ENCODE measurements at places on chromosomes 2 and 18. TPM values are rescaled to one million over a fixed set of nuclear protein-coding genes. Genes with fewer than 3 reads are reported as not detected.

- no peak for DNase-seq
These were observed 441.3 kb downstream of the RND3 start for GRCh38 chr2:150046211-150046610.

GRCh38 chr2:228426502-228427216, 245.2 kb upstream of the SPHKAP start:
- DNase-seq, result no peak

- peak; percentile 83 for DNase-seq
These were observed 68.0 kb downstream of the ZFP36L2 start for GRCh38 chr2:43158259-43158880.

DNA sequence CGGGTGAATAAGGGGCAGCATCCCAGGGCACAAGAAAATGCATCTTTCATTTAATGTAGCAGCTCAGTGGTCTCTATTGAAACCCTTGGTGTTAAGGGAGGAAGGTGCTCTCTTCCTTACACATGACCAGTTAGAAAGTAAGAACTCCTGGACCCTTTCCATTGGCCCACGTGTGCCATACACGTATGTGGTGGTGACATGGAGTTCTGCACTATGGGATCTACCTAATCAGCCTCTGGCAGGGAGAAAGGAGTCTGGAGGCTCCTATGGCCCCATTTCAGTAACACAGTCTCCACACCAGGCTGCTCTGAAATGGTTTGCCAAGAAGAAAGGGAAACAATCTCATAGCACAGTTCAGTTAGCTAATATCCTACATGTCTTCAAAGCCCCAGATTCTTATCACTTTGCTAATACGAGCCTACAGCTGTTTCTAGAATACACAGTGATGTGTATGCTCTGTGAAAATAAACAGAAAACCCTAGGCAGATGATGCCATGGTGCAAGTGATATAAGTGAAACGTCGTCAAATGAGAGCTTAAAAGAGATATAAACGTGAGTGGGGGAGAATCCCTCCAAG, 7.0 kb downstream of the EFEMP1 start:
- DNase-seq, result no peak

GRCh38 chr2:69453475-69454129, 16.4 kb upstream of the NFU1 start:
- DNase-seq, result no peak

- no peak for DNase-seq
These were observed 36.9 kb upstream of the KLF11 start for GRCh38 chr2:10006236-10007161.

DNA sequence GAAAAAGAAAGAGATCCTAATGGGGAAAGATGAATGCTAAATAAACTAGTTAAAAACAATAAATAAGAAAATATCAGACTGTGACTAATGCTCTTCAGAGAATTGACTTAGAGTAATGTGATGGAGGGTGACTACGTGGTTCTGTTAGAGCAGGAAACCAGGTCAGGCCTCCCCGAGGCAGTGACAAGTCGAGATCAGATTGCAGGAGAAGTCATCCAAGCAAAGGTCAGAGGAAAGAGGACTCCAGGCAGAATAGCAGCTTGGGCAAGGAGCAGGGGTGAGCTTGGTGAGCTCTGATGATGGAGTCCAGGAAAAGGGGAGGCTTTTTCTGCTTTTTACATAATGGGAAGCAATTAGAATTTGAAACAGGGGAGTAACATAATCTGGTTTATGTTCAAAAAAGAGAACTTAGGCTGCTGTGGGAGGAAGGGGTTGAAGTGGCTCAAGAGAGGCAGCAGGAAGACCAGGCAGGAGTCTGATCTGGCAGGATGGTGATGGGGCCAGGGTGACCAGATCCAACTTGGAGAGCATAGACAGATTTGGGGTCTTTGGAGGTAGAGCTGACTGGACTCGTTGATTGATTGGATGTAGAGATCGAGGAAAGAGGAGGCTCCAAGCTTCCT, 27.3 kb upstream of the ITGB6 start:
- peak; percentile 86 for DNase-seq

- no peak for DNase-seq
These were observed 666.1 kb downstream of the SATB2 start for GRCh38 chr2:198791623-198792022.

DNA sequence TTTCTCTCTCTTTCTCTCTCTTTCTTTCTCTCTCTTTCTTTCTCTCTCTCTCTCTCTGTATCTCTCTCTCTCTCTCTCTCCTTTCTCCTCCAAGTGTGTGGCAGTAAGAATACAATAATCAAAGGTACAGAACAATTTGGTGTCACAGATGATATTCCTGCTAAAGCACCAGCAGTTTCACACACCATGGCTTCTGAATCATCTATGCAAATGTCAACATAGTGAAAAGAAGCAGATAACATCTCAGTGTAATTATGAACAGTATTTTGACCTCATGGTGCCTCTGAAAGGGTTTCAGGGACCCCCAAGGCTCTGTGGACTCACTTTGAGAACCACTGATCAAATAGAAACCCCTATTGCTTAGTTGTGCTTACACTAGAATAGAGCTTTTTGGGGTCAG, 38.5 kb upstream of the CSRNP3 start:
- no peak for DNase-seq

DNA sequence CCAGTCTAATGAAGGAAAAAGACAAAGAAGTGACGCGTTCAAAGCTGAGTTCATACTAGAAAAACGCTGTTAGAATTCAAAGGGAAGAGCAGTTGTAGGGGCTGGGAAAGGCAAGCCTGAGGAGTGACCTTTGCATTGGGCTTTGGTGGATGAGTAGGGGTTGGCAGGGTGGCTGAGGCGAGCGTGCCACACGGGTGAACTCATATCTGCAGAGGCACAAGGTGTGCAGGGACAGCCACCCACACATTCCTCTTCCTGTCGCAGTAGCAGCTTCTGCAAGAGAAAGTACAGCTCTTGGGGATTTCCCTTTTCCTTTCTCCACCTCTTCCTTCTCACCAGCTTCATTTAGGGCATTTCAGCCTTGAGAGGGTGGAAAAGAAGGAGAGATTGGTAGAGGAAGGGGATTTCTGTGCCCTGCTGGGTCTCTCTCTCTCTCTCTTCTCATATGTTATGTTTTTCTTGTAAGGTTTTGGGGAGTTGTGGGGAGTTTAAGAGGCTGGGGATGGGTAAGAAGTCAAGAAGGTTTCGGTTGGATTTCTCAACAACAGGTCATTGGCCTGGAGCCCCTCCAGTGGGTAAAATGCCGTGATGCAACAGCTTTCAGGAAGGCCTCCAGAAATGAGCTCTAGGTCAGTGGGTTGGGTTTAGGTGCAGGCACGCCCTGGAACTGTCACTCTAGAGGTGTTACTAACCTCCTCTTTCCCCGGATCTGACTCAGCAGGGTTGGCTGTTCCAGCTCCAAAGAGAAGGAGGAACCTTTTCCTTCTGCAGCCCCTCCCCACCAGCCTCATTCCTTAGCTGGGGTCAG, 40.1 kb downstream of the ODC1 start:
- peak; percentile 96 for DNase-seq

- DNase-seq, result no peak
These were observed 14.7 kb downstream of the NRP2 start for GRCh38 chr2:205696927-205697441.

- no peak for DNase-seq
These were observed 59.8 kb downstream of the SPRED2 start for GRCh38 chr2:65372619-65373018.

GRCh38 chr2:99811544-99811943, 321.7 kb upstream of the REV1 start:
- peak; percentile 76 for DNase-seq

DNA sequence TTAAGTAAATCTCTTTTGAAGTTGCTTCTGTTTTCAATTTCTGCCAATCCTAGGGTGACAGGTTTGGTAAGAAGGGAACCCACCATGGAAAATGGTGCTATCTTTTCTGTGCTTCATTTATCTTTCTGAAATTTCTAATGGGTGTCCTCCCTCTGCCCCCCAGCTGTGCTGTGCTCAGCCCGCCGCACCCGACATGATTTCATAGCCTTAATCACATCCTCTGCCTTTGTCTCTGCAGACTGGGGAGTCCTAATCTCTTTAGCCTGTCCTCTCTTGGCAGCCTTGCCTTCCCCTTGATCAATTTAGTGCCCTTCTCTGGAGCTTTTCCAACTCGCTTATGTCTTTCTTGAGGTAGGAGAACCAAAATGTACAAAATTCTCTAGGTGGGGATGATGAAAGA, 49.3 kb downstream of the DNMT3A start:
- no peak for DNase-seq

- DNase-seq, result peak; percentile 69
These were observed at the start of gene TCF7L1 for GRCh38 chr2:85132834-85133637. Gene TCF7L1, plus strand, starts transcription at chr2:85133392. Its CDS starts 293 bp downstream, at chr2:85133685.

DNA sequence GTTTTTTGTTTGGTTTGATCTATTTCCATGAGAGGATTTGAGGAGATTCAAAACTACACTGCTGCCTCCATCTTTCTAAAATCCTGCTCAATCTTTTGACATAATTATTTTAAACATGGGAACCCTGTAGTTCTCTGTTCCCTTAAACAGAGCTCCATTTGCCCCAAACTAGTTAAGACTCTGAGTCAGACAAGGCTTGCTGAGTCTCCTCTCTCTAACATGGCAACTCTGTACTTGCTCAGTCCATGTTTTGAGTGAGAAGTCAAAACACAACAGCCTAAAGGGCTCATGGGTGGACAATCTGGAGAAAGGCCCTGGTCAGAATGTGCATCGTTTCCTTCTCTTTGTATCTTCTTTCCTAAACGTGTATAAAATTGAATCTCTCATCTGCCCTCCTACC, 7.1 kb upstream of the STAMBP start:
- no peak for DNase-seq

DNA sequence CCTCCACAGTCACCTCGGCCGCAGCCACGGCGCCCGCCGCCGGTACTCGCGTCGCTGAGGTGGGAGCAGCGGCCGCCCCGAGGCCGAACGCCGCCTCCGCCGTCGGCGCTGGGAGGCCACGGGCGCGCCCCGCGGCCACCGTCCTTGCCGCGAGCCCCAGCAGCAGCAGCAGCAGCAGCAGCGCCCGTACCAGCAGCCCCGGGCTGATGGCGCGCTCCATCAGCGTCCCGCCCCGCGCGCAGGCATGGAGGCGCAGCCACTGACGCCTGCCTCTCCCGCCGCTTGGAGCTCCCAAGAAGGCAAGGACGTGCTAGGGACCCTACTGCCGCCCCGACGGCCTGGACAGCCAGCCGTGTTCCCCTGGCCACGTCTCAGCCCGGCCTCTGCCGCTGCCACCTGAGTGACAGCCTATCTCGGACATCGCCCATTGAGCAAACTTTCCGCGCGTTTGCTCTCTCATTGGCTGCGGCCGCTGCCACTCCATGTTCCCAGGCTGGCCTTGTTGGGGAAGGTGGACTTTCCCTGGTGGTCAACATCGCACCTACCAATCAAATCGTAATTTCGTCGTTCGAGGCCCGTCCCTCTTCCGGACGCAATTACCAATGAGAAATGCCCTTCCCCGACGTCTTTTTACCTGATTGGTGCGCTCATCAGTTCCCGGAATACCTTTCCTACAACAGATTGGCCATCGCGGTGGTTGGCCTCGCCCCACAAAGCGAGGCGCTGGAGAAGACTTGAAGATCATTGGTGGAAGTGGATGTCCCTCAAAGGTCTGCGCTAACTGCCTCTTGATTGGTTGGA, at the start of gene EIF2AK3:
TSS of gene EIF2AK3 (minus strand) at position 410 of the 801 bp plus-strand sequence. CDS start at position 220, 190 bp downstream.
- peak; percentile 100 for DNase-seq

- peak; percentile 100 for DNase-seq
These were observed 552 bp upstream of the MXD1 start for GRCh38 chr2:69914164-69914949.

DNA sequence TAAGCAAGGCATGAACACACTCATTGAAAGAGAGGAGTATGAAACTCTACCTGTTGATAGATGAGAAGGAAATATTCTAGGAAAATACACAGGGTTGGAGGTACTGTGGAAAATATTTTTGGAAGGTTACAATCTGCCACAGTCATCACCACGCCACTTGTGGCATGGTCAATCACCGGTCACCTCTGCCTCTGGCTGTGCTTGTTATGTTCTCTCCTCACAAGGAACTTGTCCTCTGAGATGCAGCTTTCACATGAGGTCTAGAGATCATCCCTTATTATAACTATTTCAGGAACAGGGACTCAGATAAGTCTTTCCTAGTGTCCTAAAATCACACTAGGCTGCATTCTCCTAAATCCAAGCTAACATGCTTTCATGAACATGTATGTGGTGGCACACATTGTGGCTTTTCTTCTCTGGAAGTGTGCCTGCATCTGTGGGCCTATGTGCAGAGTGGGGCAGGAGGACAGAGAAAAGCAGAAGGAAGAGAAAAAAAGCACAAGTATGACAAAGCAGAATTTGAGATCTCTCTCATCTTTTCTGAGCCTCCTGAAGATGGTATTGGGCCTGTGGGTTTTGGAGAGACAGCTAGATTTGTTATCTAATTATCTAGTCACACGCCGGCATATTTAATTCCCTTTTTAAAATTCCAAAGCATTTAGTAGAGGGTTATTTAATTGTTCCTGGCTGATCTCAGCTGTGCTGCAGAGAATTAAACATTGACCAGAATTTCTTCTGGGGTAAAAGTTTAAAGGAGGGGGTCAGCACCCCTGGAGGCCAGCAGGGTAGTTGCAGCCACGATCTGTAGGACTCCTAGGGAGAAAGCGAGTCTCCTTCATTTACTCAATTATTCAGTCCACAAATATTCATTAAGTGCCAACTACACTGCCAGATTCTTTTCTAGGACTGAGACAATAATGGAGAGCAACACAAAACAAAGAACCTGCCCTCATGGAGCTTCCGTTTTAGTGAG, 294.6 kb downstream of the RDH14 start:
- no peak for DNase-seq

- no peak for DNase-seq
These were observed 3.0 kb downstream of the ASPRV1 start for GRCh38 chr2:69958480-69958879.

CD302 gene
- total RNA-seq, result 2.6 TPM

KHK gene
- 5.9 TPM for total RNA-seq

PUM2 gene
- 18.7 TPM for total RNA-seq

VWA3B gene
- not detected for total RNA-seq

OR6B3 gene
- not detected for total RNA-seq

SGPP2 gene
- total RNA-seq, result not detected

KCNK3 gene
- not detected for total RNA-seq

CCDC74A gene
- 0.27 TPM for total RNA-seq

LINC00305 gene
- total RNA-seq, result not detected

DPYSL5 gene
- 0.23 TPM for total RNA-seq

SAG gene
- total RNA-seq, result not detected

DYSF gene
- total RNA-seq, result 2.3 TPM

COL4A3 gene
- not detected for total RNA-seq
